ENCODE measurements at places on chromosomes 16 and 17. TPM values are rescaled to one million over a fixed set of nuclear protein-coding genes. Genes with fewer than 3 reads are reported as not detected.

Gene MYCBPAP
- total RNA-seq: 4.1 TPM

Gene CD300A
- total RNA-seq: not detected

Gene RUNDC3A
- 12.3 TPM for total RNA-seq

Gene UNK
- total RNA-seq: 41.9 TPM

Gene DNAH17
- total RNA-seq: 0.33 TPM

Gene CSNK1D
- total RNA-seq: 184 TPM

Gene MYL11
- 10.4 TPM for total RNA-seq

Gene SNTB2
- 20.9 TPM for total RNA-seq

Gene EPOP
- total RNA-seq: 11.0 TPM

Gene HEATR3
- 16.7 TPM for total RNA-seq

Gene SULT1A2
- 14.2 TPM for total RNA-seq

Gene FOXJ1
- 18.2 TPM for total RNA-seq

Gene CCL14
- not detected for total RNA-seq

Gene NOS2
- 1.1 TPM for total RNA-seq

Gene KRTAP29-1
- total RNA-seq: not detected

Gene SEPTIN1
- 2.3 TPM for total RNA-seq

Gene SPPL2C
- total RNA-seq: not detected

Gene CHAD
- not detected for total RNA-seq

Gene FNDC8
- not detected for total RNA-seq

Gene ARHGDIG
- 2.5 TPM for total RNA-seq

Gene CACNG1
- total RNA-seq: 0.24 TPM

Gene WNT9B
- total RNA-seq: 0.89 TPM

Gene CDK5R1
- 6.9 TPM for total RNA-seq

Gene CDR2L
- total RNA-seq: 96.2 TPM

Gene PRDM7
- not detected for total RNA-seq

Gene NT5M
- 5.9 TPM for total RNA-seq

Gene JMJD6
- 23.6 TPM for total RNA-seq

Gene CCL3
- total RNA-seq: not detected

Gene KRT12
- not detected for total RNA-seq

Measured in type B pancreatic cell (in vitro differentiated cells).